DMS153 (cell line): ENCODE measurements at places on chromosomes 2 and 18.

DNA sequence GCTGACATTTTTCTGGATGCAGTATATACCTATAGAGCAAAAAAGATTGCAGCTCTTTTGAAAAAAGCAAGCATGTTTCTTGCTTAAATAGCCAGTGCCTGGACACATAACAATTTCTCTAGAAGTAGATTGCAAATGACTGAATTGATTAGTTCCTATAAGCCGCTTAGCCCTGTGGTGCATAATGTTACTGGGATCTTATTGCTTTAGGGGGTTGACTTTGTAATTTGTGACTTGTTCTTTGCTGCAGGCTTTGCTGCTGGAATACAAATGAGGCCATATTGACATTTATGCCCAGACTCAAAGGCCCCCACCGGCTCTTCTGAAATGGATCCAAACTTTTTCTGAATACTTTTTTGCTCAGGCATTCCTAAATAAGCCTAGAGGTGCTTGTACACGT lies 182.6 kb downstream of the SH3BP4 start:
- no peak for DNase-seq

GRCh38 chr2:98377544-98377943 lies 31.3 kb downstream of the CNGA3 start:
- DNase-seq, result no peak

DNA sequence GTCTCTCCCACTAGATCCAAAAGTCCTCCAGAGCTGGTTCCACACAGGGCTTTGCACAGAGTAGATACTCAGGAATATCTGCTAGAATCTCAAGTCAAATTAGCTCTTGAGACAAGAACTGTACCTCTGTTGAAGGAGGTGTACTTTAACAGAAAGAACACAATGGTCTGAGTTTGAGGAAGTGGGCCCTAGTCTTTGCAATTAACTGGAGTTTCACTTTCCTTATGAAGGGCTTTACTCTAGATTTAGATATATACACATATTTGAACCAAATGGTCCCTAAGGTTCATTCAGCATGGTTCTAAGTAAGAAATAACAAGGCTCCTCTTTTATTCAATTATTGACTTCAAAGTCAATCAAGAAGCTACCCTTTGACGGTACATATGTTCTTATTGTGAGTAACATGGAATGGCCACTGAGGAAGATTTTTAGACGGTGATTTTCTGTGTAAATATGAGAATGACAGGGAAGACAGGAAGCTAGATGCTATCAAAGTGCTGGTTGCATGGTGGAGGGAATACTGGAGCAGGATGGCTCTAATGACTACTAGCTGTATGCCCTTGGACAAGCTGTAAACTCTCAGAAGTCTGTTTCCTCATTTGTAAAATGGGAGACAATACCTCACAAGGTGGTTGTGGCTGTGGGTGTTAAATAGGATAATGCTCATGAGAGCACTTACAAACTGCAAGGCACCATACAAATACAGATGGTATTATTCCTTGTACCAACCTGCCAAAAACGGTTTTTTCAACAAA lies 73.5 kb upstream of the SERTAD2 start:
- DNase-seq, result no peak

DNA sequence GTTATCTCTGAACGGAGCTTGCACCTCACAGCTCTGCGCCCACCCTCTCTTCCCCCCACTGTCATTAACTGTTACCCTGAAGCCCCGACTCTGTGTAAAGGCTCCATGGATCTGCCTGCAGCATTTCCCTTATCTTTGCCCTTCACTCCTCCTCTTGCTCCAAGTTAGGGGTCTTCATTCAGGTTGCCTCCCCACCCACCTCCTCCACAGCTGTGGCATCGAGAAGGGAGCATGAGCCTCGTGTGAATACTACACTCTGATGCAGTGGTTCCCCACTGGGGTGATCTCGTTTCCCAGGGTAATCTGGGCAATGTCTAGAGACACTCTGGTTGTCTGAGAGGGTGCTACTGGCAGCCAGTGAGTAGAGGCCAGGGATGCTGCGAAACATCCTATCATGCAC lies 51.4 kb downstream of the REEP1 start:
- no peak for DNase-seq

DNA sequence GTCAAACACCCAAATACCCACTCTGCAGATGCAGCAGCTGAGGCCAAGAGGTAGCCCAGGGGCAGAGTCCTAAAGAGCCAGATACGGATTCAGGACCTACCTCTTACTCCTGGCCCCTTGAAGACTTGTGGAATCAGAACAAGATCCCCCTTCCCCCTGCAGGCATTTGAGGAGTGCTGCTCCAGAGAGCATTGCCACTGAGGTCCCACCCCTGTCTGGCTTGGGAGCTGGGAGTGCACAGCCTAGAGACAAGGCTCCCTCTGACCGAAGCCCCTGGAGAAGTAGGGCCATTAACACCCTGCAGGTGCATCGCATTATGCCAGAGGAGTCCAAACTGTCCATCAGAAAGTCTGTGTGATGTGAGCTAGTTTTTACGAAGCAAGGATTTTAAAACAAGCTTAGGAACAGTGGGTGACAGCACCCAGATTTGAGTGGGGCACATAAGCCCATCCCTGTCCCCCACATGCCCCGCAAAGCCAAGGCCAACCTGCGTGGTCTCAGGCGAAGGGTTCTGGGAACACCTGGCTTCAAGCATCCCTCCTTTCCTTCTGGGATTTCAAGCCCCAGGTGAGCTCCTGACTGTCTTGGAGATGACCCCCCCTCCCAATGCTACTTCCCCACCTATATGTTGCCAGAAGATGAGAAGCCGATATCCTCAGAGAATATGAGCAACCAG lies 48.4 kb downstream of the MTERF4 start:
- no peak for DNase-seq

DNA sequence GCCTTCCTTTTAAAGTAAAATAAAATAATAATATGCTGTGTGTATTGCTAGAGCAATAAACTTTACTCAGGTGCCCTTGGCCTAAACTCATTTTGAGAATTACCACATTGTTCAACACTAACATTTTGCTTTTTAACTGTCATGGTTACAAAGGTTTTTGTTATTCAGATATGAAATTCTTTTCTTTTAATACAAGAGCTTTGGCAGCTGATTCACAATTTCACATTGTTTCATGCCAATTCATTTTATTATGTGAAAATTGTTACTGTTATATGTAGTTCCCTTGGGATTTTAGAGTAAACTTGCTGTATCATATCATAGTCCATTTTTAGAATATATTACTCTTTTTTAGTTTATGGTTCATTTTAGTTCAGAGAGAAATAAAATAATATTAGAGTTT lies 65.8 kb upstream of the ZNF804A start:
- DNase-seq, result no peak

DNA sequence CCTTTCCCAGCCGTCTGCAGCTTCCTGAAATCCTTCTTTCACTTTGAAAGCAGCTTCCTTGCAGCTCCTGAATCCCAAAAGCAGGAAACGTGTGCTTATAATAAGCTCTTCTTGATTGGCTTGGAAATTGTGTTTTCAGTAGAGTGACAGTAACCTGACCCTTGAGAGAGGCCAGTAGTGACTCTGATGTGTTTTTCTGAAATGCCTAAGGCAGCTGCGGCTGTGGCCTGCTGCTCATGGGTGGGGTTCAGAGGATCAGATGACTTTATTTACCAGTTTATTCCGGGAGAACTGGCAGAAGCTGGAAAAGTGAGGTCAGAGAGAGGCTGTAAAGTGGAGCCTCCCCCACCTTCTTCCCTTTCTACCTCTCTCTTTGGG lies 31.9 kb upstream of the RPIA start:
- DNase-seq, result peak; percentile 95

DNA sequence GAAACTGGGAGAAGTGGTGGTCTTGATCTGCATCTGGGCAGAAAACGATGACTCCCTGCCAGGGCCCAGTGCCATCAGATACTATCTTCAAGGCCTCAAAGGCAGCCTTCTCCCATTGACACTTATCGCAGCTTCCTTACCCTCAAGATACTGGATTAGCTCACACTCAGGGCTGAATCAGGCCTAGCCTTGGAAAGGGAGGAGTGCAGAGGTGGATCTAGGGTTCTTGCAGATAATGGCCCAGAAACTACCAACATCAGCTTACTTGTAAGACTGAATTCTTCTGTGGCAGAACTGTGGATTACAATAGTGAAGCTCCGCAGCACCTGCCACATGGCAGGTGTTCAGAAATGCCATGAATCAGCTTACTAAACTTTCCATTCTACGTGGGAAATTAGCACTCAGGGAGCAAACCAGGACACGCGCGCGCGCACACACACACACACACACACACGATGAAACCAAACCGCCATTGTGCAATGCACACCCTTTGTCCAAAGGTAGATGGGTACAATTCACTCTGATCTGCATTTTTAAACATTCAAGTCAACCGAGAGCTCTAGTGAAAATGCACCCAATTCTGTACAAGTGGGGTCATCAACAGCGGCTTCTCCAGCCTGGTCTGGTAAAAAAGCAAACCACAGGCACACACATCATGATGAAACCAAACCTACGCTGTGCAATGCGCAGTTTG lies 26.3 kb upstream of the TMEM182 start:
- DNase-seq, result no peak

DNA sequence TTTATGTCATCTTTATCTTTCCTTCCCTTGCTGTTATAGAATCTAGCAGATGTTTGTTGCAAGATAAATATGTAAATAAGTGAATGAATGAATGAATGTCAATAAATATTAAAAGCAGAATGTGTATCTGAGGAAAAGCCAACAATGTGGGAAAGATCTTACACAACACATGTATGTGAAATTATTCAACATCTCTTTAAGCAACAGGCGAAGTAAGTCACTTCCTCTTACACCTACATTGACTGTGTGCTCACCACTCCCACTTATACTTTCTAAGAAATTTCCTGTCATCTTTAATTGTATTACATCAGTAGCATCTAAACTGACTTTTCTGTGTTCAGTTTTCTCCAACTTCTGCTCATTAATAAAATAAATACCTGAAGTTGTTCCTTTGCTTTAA lies 43.0 kb downstream of the RAD51AP2 start:
- DNase-seq, result no peak

DNA sequence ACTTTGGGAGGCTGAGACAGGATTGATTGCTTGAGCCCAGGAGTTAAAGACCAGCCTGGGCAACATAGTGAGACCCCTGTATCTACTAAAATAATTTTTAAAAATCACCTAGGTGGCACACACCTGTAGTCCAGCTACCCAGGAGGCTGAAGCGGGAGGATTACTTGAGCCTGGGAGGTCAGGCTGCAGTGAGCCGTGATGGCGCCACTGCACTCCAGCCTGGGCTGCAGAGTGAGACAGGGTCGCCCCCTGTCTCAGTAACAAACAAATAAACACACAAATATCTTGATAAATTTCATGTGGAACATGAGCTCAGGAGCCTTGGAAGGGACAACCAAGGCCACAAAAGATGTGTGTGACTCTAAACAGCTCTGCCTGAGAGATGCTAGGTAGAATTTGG lies 11.7 kb upstream of the ANKRD53 start:
- no peak for DNase-seq

- no peak for DNase-seq
Measured at GRCh38 chr18:24398540-24398939, 916 bp upstream of the OSBPL1A start.

GRCh38 chr2:11584525-11585056 lies 50.7 kb downstream of the GREB1 start:
- no peak for DNase-seq

DNA sequence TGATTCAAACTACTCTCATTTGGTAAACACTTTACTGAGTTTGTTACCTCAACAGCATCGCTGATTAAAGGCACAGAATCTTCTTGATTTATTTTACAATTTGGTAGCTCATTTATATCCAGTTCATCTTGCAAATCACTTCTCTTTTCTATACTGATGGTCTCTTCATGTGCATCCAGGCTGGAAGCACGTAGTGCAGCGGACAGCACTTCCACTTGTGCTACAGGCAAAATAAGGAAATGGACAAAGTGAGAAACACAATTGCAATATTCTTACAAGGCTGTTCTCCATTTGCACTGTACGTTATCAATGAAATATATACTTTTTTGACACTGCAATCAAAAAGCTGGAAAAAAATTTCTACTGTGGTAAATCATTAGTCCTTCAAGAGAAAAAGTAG lies 51.0 kb downstream of the PPP4R1 start:
- no peak for DNase-seq

DNA sequence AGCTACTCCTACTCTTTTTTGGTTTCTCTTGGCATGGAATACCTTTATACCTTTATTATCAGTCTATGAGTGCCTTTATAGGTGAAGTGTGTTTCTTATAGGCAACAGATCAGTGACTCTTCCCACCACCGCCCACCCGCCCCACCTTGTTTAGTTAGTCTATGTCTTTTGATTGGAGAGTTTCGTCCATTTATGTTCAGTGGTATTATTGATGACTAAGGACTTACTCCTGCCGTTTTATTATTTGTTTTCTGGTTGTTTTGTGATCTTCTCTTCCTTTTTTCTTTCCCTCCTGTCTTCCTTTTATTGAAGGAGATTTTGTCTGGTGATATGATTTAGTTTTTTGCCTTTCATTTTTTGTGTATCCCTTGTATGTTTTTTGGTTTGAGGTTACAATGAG lies 179.5 kb downstream of the GULP1 start:
- DNase-seq, result no peak

GRCh38 chr2:164754157-164755093 lies 87.2 kb downstream of the COBLL1 start:
- DNase-seq, result no peak

DNA sequence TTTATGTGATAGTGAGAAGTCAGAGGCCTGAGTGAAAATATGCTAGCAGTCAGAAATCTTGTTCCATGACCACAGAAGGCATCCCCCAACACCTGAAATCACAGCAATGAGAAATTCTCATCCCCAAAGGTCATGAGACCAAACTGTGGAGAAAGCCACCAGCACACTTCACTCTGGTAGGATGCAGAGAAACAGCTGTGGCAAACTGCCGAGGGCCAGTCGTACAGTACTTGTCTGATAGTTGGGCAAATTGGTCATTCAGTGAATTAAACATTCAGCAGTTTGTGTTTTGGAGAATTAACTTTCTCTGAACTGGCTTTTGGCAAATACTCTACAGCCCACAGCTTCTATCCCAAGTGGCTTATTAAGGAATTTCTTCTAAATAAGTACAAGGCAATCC lies 117.2 kb downstream of the TSN start:
- DNase-seq, result no peak

- DNase-seq, result no peak
Measured at GRCh38 chr18:6561420-6561861, 146.7 kb upstream of the L3MBTL4 start.
